ENCODE measurements at places on chromosomes 7 and 10.

GRCh38 chr10:128049226-128050120 lies 76.8 kb downstream of the MKI67 start:
- DNase-seq: no peak

DNA sequence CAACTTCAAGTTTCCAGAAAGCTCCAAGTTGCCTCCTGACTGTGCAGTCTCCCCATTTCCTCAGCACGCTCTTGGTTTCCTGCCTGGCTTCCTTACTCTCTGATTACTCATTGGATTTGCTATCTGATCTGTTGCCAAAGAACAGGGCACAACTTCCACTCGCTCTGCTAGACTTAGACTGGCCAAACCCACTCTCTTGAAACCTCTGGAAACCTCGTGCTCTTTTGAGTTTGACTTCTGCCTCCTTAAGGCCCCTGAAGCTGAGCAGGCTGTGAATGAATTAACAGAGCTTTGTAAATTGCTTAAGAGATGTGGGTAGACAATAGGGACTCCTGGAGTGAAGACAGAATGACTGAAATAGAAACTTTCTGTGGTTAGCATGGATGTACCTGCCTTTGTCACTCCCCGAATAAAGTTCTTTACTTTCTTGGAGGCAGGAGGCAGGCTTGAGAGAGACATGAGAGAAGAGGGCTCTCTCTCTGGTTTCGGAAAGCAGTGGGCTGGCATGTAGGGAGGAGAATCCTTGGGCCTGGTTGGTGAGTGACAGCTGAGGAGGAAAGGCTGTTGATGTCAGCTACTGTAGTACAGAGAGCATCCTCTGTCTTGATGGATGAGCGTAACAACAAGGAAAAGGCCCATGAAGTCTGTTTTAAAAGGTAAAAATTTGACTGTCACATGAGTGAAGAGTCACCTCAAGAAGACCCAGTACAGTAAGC lies 70.8 kb downstream of the CHN2 start:
- no peak for DNase-seq

DNA sequence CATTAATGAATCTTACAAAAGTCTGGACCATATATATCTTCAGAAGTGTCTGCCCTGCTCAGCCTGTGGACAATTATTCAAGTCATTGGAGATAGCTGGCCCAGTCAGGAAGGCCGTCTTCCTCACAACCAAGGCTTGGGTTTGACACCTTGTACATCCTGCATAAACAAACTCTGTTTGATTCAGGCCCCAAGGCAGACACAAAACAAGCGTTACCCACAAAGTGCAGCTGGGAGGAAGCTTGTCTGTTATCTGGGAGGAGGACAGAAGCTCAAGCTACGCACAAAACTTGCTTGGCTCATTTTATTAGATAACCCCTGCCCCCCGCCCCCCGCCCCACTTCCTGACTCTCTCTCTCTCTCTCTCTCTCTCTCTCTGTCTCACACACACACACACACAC lies 166.9 kb upstream of the WDR11 start:
- peak; percentile 33 for DNase-seq

- no peak for DNase-seq
Observed at GRCh38 chr10:95501203-95502094, 59.7 kb downstream of the SORBS1 start.

- no peak for DNase-seq
Observed at GRCh38 chr7:102234131-102234530, 52.5 kb upstream of the SH2B2 start.

- no peak for DNase-seq
Observed at GRCh38 chr7:32223721-32224120, 153.5 kb upstream of the PDE1C start.

GRCh38 chr10:87713707-87714106 lies 54.0 kb downstream of the PAPSS2 start:
- DNase-seq: no peak

- DNase-seq: peak; percentile 37
Observed at GRCh38 chr10:114925587-114926586, 12.1 kb upstream of the TRUB1 start.

DNA sequence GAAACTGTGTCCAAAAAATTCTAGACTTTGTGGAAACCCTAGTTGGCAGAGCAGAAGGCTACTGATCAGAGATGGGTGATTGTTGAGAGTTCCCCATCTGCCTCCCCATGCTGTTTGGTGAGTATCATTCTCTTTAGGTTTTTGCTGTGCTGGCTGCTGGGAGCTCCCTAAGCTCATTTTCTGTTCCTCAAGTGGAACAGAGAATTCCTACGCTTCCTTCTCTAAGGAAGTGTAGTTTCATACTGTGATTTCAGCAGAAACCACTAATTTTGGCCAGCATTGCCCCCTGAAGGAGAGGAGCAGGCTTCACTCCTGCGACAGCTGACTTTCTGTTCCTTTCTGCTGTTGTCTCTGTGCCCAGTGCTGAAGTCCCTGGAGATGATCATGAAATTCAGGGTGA lies 355.3 kb upstream of the NPVF start:
- DNase-seq: no peak

GRCh38 chr10:409408-410040 lies 274.3 kb downstream of the ZMYND11 start:
- no peak for DNase-seq

GRCh38 chr10:113895018-113895417 lies 40.6 kb downstream of the NHLRC2 start:
- no peak for DNase-seq

GRCh38 chr10:62047960-62048383 lies 146.5 kb downstream of the ARID5B start:
- no peak for DNase-seq

GRCh38 chr10:12025591-12025990 lies 17.0 kb downstream of the UPF2 start:
- DNase-seq: no peak

GRCh38 chr7:92485267-92485892 lies 7.6 kb upstream of the ERVW-1 start:
- DNase-seq: no peak

DNA sequence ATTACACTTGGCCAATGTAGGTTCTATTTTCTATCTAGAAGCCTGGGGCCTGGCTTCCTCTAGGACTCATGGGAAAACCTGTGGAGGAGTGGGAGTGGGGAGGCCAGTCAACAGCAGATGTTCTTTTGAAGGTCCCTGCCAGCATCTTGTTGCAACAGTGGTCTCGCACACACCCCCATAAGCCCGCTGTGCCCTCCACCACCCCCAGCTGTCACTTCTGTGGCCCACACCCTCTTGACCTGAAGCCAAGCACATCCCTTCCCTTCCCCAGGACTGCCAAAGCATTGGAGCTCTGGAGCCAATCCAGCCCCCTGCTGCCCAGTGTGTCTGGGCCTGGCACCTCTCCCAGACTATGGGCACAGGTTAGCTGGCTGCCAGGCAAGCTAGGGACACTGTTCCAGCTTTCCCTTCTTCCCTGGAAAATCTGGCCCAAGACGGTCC lies 1.9 kb upstream of the STX1A start:
- peak; percentile 74 for DNase-seq

DNA sequence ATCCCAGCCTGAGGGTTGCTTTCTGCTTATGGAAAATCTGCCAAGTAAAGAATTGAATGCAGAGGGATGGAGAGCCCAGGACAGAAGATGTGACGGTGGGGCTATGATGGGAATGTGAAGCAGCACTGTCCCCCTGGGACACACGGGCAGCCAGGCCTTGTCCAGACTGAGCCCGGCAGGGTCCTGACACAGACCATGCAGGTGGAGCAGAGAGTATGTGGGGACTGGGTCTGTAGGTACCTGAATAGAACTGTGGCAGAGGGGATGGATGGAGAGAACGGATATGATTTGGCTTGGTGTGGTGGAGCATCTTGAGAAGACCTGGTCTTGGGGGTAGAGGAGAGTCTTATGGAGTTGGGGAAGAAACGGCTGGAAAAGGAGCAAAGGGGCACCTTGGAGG lies 732 bp upstream of the LRRC18 start:
- no peak for DNase-seq

DNA sequence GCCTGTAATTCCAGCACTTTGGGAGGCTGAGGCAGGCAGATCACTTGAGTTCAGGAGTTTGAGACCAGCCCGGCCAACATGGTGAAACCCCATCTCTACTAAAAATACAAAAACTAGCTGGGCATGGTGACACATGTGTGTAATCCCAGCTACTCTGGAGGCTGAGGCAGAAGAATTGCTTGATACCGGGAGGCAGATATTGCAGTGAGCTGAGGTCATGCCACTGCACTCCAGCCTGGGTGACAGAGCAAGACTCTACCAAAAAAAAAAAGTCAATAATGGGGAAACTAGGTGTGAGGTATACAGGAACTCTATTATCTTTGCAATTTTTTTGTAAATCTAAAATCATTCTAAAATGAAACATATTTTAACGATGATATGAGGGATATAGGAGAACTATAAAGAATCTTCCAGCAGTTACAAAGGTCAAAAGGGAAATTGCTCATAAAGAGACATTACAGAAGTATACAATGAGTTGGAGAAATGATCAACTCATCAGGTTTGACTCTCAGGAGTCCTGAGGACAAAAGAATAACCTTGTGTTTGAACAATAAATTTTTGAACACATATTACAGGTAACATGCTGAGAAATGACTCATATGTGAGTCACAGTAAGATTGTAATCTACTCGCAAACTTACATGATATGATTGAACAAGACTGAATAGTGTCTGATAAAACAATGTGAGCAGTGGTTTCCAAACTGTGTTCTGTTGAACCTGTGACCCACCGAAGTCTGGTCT lies 272.6 kb downstream of the FGFR2 start:
- DNase-seq: no peak

- peak; percentile 23 for DNase-seq
Observed at GRCh38 chr10:10092581-10092980, 925.1 kb upstream of the CELF2 start.

- DNase-seq: peak; percentile 30
Observed at GRCh38 chr10:20995123-20995987, 98.2 kb upstream of the NEBL start.

GRCh38 chr7:1966631-1967200 lies 266.0 kb downstream of the MAD1L1 start:
- no peak for DNase-seq

DNA sequence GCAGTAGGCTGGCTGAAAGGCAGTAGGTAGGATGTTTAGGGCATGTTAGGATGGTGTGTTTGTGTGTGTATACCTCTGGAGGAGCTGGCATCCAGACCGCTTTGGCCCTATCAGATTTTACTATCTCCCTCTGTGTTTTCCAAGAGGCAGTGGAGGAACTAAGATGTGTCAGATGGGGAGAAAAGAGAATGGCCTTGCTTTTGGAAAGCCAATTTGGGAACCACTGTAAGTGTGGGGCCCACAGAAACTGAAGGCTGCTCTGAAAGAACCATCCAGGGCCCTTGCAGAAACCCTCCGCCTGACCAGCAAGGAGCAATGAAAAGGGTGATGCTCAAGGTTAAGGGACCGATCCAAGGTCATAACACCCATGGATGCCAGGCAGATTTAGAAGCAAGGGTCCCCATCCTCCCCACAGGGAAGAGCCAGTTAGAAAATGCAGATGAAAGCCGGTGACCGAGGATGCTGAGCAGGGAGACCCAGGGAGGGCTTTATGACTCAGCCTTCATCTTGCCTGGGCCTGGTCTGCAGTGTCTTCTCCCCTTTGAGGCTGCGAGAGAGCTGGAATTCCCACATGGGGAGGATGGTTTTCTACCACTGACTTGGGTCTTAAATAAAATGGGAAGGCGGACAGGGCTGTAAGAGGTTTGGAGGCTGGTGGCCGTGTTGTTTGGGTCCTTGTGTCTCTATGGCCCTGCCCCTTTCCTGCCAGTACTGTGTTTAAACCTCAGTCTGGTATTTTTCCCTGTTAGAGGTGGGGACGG lies 275.8 kb downstream of the LRMDA start:
- no peak for DNase-seq

DNA sequence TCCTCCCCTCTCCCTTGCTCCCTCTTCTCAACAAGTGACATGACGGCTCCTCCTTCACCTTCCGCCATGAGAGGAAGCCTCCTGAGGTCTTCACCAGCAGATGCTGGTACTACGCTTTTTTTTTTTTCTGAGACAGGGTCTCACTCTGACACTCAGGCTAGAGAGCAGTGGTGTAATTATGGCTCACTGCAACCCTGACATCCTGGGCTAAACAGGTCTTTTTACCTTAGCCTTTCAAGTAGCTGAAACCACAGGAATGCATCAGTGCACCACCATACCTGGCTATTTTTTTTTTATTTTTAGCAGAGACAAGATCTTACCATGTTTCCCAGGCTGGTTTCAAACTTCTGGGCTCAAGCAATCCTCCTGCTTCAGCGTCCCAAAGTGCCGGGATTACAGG lies 43.6 kb downstream of the MDH2 start:
- DNase-seq: no peak

DNA sequence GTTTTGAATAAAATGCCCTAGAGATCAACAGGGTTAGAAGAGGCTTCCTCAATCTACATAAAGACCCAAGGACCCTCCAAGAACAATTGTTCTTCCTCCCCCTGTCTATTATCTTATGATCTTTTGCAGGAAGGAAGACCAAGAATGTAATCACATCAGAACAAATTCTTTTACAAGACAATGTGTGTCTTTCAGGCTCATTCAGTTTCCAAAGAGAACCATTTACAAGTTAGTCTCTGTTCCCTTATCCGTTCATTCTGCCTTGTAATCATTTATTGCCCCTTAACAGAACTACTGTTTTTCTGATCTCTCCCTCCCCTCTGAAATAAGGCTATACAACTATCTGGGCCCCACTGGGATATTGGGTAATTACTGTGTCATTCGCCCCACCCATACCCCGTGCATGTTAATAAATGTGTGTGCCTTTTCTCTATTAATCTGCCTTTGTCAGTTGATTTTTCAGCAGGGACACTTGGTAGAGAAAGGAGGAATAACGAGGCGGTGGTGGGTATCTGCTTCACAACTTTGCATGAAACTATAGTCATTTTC lies 5.7 kb upstream of the MKRN1 start:
- DNase-seq: no peak

- no peak for DNase-seq
Observed at GRCh38 chr7:139394540-139394939, 34.8 kb downstream of the LUC7L2 start.

- no peak for DNase-seq
Observed at GRCh38 chr10:132497063-132497680, 40.4 kb upstream of the INPP5A start.

GRCh38 chr7:20223356-20223755 lies 6.2 kb upstream of the MACC1 start:
- no peak for DNase-seq

DNA sequence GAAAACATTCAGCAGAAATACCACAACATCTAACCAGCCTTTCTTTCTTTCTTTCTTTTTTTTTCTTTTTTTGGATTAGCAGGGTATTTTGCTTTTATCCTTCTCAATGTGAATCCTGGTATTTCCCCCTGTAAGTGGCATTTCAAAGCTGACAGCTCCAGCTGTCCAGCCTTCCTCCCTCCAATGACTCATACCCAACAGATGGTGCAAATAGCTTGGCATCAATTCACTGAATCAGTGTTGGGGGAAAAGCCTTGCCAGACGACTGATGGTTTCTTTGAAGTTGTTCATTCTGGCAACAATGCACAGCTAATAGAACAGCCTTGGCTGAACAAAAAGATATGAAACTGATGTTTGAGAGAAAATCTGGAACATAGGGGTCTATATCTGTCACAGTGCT lies 316.8 kb upstream of the STEAP1 start:
- peak; percentile 96 for DNase-seq

- peak; percentile 41 for DNase-seq
Observed at GRCh38 chr10:12710594-12711349, 290.7 kb downstream of the CCDC3 start.
